ENCODE measurements at places on chromosomes 7 and 10.

GRCh38 chr7:151558575-151558974 lies 38.9 kb upstream of the RHEB start:
- DNase-seq: no peak

GRCh38 chr7:116145245-116145852 lies 65.0 kb upstream of the TES start:
- no peak for DNase-seq

DNA sequence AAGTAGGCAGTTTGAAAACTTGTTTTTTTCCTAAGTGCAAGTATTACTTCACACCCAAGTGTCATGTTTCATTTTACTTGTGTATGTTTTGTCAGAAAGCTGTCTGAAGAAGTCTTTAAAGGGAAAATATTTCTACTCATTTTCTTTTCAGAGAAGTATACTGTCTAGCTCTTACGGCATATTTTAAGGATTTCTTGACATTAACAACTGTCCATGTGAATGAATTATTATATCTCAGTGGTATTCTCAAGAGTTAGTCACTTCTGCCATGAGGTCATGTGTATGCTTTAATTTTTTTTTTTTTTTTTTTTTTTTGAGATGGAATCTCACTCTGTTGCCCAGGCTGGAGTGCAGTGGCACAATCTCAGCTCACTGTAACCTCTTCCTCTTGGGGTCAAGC lies 229.5 kb downstream of the BICC1 start:
- no peak for DNase-seq

- DNase-seq: no peak
Observed at GRCh38 chr7:16916105-16916639, 34.4 kb upstream of the AGR3 start.

DNA sequence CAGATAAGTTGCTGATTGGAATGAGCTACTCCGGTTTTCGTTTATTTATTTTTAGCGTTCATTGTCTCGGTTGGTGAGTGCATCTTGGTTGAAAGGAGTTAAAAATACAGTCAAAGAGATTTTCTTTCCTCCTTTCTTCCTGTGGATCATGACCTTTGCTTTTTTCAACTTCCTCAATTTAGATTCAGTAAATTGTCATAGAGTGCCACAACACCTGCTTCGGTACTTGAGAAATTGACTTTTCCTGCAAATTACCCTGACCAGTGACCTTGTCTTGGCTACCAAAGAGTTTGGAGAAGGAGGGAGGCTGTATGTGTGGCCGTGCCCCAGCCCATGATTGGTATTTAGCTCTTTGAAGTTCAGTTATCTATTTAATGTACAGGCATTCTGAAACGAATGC lies 128.7 kb downstream of the FAM204A start:
- no peak for DNase-seq

GRCh38 chr10:7186387-7187018 lies 224.3 kb downstream of the SFMBT2 start:
- no peak for DNase-seq

DNA sequence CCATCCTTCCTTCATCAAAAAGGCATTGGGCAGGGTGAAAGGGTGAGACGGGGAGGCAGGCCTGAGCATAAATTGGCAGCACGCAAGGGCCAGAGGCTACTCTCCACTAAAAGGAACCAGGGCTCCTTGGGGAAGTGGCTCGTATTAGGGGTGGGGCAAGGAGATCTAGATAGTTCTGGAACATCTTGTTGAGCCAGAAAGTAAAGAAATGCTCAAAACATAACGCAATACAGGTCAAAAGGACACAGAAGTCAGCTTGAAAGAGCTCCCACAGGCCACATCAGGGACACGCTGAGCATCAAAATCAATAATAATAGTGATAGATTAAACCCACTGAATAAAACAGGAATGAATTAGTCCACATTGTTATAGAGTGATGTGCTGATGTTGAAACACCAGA lies 203.1 kb downstream of the ELMO1 start:
- no peak for DNase-seq

DNA sequence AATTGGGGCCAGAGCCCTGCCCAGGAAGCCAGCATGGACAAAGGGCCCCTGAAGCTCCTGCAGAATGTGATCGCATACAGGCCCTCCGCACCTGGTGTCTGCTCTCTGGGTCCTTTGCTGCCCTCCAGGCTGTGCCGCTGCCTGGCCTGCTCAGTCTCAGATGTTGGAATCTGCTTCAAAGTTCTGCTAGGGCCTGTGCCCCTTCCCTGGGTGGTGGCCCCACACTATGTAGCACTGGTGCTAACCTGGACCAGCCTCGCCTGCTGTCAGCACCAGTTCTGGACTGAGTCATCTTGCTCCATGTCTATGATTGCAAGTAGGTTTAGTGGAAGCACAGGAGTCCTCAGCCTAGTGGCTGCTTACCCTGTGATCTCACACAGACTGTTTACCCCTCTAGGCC lies 6.3 kb downstream of the MAT1A start:
- DNase-seq: no peak

DNA sequence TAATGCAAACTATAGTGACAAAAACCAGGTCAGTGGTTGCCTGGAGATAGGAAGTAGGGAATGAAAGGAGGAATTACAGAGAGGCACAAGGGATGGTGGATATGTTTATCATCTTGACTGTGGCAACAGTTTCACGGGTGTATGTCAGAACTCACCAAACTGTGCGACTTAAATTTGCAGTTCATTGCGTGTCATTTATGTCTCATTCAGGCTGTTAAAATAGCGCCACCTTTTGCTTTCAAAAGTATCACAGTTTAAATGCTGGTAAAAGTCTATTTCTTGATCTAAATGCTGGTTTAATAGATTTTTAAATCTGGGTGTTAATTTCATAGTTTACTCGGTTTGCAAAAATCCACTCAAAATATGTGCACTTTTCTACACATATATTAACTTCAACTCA lies 51.0 kb downstream of the PTTG1IP2 start:
- no peak for DNase-seq

GRCh38 chr7:68964060-68964459 lies 634.2 kb upstream of the AUTS2 start:
- no peak for DNase-seq

GRCh38 chr10:121566755-121567154 lies 31.5 kb downstream of the FGFR2 start:
- no peak for DNase-seq

DNA sequence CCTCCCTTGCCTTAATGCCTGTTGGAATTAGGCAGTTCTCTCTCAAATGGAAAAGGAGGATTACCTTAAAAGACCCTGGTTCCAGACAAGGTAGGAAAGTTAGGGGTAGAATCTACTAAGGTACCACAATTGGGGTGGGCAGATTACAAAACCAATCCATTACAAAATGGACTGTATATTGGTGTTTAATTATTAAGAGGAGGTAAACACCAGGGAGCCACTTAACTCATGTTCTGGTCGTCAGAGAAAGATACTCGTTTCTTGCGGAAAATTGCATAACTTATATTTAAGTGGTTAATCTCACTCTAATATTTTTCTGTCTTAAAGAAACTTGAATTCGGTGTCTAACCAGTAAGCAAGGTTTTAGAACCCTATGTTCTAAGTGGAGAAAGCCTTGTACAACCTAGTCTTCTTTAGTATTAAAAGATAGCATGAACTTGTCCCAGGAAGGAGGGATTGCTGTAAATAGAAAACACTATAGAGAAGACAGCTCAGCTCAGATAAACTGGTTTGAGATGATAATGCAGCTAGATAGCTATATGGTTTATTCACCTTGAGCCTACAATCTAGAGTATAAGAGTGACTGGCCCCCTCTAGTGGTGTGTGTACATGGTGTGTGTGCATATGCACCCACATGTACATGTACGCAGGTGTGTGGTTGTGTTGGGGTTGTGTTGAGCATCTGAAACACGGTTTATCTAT lies 58.0 kb upstream of the STRIP2 start:
- DNase-seq: no peak

GRCh38 chr10:23331567-23332301 lies 12.9 kb downstream of the C10orf67 start:
- no peak for DNase-seq

GRCh38 chr10:97584060-97584797 lies at the start of gene HOGA1:
TSS of gene HOGA1 (plus strand) at chr10:97584389. CDS start at chr10:97584704, 315 bp downstream.
- DNase-seq: peak; percentile 84

DNA sequence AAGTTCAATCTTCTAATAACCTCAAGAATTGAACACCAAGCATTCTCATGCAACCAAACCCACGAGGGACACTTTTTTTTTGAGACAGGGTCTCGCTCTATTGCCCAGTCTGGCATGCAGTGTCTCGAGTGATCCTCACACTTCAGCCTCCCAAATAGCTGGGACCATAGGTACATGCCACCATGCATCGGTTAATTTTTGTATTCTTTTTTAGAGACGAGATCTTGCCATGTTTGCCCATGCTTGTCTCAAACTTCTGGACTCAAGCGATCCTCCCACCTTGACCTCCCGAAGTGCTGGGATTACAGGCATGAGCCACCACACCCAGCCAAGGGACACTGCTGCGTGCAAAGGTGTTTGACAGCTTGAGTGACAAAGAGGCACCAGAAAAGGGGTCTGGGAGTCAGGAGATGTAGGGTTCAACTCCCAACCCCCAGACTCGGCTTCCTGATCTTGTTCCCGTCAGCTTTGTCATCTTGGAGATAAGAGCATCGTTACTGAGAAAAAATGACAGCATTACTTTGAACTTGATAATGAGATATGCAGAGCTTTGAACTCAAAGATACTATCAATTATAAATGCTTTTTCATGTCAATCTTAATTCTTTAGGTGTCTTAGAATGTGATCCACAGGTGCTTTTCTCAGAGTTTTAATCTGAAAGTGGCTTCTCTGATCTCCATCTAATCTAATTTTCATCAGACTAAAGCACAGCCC lies 1.6 kb upstream of the CYTH3 start:
- no peak for DNase-seq

- no peak for DNase-seq
Observed at GRCh38 chr10:34498821-34499220, 316.3 kb downstream of the PARD3 start.

DNA sequence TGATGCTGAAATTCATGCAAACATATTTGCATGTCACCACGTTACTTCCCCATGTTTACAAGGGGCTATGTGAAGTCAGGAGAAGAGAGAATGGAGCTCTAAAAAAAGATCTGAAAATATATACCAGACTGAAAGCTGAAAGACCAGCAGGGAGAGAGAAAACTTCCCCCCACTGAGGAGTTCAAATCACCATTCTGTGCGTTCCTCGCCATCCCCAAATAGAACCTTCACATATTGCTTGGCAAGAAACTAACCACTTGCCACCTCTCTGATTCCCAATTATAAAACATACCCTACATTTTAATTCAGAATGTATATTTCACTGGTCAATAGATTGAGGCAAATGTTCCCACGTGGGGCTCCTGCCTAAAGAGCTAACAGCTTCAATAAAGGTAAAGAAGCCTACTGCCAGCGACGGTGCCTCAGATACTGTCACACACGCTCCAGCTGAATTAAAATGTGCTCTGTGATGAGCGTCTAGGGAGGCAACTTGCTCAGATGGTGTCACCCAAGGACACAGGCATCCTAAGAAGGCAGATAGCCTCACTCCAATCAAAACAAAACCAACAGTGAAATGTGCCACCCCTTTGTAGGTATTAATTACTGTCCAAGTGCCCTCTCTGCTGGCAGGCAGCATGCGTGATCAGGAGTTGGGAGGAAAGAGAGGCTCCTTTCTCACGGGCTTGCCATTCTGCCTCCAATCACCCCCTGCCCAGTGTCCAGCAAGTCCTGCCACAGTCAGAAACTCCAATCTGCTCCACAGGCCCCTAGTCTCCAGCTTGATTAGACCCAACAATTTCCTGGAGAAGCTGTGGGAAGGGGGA lies 298.2 kb downstream of the GRID1 start:
- no peak for DNase-seq

GRCh38 chr7:107364787-107365186 lies 105.1 kb upstream of the GPR22 start:
- no peak for DNase-seq

- DNase-seq: no peak
Observed at GRCh38 chr10:4456279-4456678, 369.7 kb upstream of the AKR1E2 start.

GRCh38 chr7:121000081-121000983 lies 11.8 kb downstream of the CPED1 start:
- no peak for DNase-seq

- DNase-seq: no peak
Observed at GRCh38 chr7:24652251-24652939, 79.1 kb downstream of the PALS2 start.

GRCh38 chr10:49831352-49832035 lies 69.4 kb upstream of the OGDHL start:
- no peak for DNase-seq

GRCh38 chr10:124849111-124849773 lies 47.6 kb downstream of the ABRAXAS2 start:
- no peak for DNase-seq

GRCh38 chr7:36487756-36488336 lies 98.2 kb downstream of the ANLN start:
- DNase-seq: no peak

DNA sequence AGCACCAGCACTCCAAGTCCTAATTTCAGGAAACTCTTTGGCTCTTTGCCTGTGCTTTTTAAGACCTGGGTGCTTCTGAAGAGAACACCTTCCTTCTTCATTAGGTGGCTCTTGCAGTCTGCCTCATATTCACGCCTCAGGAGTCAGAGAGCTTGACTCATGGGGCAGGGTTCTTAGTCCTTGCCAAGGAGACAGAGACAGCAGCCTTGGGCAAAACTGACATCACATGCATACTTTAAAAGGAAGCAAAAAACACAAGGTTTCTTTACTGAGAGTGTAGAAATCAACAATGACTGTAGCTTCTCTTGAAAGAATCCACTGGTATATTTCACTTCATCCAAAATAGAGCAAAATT lies 780.6 kb downstream of the INHBA start:
- no peak for DNase-seq

DNA sequence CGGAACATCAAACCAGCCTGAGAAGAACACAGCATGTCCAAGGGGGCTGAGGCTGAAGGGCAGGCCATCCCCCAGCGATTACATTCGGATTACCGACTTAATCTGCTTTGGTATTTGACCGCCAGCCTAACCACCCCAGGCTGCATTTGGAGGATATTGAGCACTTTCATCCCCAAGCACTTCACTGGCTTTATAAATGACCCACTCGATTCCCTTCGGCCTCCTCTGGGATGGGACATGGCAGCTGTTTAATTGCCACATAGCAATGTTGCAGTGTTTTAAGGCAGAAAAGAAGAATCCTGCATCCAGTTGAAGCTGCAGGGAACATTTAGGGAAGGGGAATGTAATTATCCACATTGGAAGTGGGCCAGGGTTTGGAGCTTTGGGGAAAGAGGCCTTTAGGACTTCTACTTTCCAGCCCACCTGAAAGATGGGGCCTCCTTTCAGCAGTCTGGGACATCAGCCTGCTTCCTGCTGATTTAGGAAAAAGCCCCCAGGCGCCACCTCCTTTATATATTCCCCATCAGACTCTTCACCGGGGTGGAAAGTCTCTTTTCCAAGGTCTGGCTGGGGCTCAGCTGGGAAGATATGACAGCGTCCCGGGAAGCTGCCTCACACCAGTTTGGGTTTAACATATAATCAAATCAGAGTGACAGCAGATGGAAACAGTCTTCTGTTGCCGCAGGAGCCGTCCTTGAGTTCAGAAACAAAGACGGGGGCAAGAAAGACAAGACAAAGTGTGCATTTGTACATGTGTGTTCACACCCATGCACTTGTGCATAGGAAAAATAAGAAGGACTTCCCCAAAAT lies 9.2 kb downstream of the DPCD start:
- DNase-seq: no peak

GRCh38 chr10:80487791-80488538 lies 33.9 kb downstream of the TSPAN14 start:
- no peak for DNase-seq
